ENCODE measurements at places on chromosomes 4 and X. TPM values are rescaled to one million over a fixed set of nuclear protein-coding genes. Genes with fewer than 3 reads are reported as not detected.

Gene ZRSR2
- 4.9 TPM for total RNA-seq

Gene MXD4
- 33.3 TPM for total RNA-seq

Gene STBD1
- total RNA-seq = 0.89 TPM

Gene HADH
- total RNA-seq = 31.5 TPM

DNA sequence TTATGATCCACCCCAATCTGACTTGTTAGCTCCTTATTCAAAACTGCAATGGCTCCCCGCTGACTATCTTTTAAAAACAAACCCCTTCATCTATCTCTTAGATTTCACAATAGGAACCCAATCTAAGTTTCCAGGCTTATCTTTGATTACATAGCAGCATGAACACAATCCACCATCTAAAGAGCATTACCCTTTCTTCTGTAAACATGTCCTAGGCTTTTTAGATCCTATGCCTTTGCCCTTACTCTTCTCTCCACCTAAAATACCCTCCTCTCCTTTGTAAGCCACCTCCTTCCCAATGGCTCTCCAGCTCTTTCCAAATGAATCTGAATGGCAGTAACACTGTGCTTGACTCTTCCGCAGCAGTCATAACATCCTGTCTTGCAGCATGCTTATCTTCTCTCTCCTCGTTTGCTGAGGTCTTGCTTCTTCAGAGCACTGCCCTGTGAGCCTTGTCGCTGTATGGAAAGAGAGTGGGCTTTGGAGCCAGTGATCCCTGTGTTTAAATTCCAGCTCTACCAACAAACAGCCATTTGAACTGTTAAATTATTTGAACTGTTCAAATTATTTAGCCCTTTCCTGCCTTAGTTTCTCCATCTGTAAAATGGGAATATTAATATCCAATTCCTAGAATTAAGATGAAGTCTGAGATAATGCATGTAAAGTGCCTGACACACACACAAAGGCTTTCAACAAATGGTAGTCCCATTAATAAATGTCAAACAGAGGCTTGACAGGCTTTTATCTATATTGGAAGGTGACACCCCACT is 16.2 kb upstream of the TSPAN5 start:
- DNase-seq = no peak

- no peak for DNase-seq
Measured at GRCh38 chr4:69656653-69657158, 3.7 kb upstream of the UGT2A1 start.

DNA sequence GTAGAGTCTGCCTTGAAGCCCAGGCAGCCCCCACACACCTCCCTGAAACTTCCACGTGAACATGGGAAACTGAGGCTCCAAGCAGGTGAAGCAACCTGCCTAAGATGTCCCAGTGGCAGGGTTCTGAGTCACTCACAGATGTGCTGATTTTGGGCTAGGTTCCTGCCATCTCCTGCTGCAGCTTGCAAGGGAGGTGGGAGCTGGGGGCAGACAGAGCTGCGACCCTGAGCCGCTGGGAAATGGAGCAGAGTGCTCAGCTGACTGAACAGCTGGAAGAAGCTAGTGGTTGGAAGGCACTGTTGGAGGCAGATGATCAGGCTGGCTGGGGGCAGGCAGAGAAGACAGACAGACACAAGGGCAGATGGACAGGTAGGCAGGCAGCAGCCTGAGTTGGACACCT is 3.6 kb upstream of the FATE1 start:
- no peak for DNase-seq

GRCh38 chrX:32798990-32799389 is 412.4 kb downstream of the DMD start:
- DNase-seq = no peak

- no peak for DNase-seq
Measured at GRCh38 chrX:63350465-63350877, 661 bp downstream of the SPIN4 start.
